ENCODE measurements at places on chromosomes 6 and 20. TPM values are rescaled to one million over a fixed set of nuclear protein-coding genes. Genes with fewer than 3 reads are reported as not detected.

GRCh38 chr6:169930799-169931198 lies 179.4 kb downstream of the ERMARD start:
- H3K4me3 ChIP-seq = no peak overlapping the region
- H3K27me3 ChIP-seq = no peaks in the 10 kb centered on the region
- H3K4me1 ChIP-seq = no peaks in the 10 kb centered on the region

- no peak for DNase-seq
- no peak overlapping the region for H3K27ac ChIP-seq
- H3K4me3 ChIP-seq = no peak overlapping the region
- no peaks in the 10 kb centered on the region for H3K27me3 ChIP-seq
- H3K36me3 ChIP-seq = no peaks in the 10 kb centered on the region
- no peaks in the 10 kb centered on the region for H3K4me1 ChIP-seq
These were observed 153.7 kb upstream of the RIPOR2 start for GRCh38 chr6:25089442-25089841.

Gene CRISP1
- not detected for total RNA-seq

DNA sequence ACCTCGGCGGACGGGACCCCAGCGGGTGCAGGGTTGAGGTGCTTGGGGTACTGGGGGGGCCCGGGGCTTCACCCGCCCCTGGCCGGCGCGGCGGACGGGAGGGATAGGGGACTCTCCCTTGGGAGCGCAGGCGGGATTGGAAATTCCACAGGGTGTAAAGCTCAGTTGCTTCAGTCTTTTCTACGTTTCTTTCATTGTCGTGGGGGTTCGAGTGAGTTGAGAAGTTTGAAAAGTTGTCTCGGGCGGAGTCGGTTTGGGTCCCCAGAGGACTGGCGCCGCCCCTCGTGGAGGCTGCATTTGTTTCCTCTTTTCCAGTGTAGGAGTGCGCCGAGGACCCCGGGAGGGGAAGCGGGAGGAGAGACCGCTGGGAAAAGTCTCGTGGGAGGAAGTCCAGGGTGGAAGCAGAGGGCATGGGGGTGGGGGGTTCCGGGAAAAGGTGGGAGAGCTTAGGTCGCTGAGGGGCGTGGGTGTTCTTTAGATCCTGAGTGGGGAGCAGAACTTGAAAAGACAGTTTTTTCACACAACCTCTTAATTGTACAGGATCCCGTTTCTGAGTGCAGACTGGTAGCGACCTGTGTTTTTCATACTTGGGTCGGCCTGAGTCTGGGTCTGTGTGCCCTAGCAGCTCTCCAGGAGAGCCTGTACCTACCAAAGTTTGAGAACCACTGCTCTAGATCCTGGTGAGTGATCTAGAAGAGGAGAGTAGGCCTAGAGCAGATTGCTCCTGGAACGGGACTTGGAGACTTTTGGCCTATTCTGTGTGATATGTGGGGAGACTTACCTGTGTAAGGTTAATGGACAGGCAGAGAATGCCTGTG lies 495 bp downstream of the FAM83B start:
- H3K4me3 ChIP-seq = peak overlapping the region; percentile 61
- peak; percentile 60 for DNase-seq
- peak overlapping the region; percentile 88 for H3K27ac ChIP-seq
- H3K4me1 ChIP-seq = no peaks in the 10 kb centered on the region

Gene FILIP1
- total RNA-seq = 0.57 TPM

- H3K4me3 ChIP-seq = no peak overlapping the region
- no peaks in the 10 kb centered on the region for H3K4me1 ChIP-seq
- no peak overlapping the region for H3K27ac ChIP-seq
- H3K36me3 ChIP-seq = no peaks in the 10 kb centered on the region
- no peak for DNase-seq
- no peaks in the 10 kb centered on the region for H3K27me3 ChIP-seq
These were observed 92.2 kb downstream of the CTNNBL1 start for GRCh38 chr20:37786043-37786442.

Gene PPP1R16B
- total RNA-seq = 2.1 TPM

Gene ABHD12
- total RNA-seq = 54.2 TPM

Gene SLC22A16
- 1.1 TPM for total RNA-seq

GRCh38 chr20:25280574-25281535 lies 33.0 kb downstream of the PYGB start:
- no peak overlapping the region for H3K4me3 ChIP-seq
- DNase-seq = no peak
- no peak overlapping the region for H3K27ac ChIP-seq

GRCh38 chr6:11496152-11497060 lies 41.1 kb upstream of the TMEM170B start:
- no peaks in the 10 kb centered on the region for H3K36me3 ChIP-seq
- H3K27ac ChIP-seq = no peak overlapping the region
- no peaks in the 10 kb centered on the region for H3K27me3 ChIP-seq
- peak; percentile 84 for DNase-seq
- H3K4me1 ChIP-seq = no peaks in the 10 kb centered on the region
- no peak overlapping the region for H3K4me3 ChIP-seq

Gene ZSCAN16
- 8.7 TPM for total RNA-seq

DNA sequence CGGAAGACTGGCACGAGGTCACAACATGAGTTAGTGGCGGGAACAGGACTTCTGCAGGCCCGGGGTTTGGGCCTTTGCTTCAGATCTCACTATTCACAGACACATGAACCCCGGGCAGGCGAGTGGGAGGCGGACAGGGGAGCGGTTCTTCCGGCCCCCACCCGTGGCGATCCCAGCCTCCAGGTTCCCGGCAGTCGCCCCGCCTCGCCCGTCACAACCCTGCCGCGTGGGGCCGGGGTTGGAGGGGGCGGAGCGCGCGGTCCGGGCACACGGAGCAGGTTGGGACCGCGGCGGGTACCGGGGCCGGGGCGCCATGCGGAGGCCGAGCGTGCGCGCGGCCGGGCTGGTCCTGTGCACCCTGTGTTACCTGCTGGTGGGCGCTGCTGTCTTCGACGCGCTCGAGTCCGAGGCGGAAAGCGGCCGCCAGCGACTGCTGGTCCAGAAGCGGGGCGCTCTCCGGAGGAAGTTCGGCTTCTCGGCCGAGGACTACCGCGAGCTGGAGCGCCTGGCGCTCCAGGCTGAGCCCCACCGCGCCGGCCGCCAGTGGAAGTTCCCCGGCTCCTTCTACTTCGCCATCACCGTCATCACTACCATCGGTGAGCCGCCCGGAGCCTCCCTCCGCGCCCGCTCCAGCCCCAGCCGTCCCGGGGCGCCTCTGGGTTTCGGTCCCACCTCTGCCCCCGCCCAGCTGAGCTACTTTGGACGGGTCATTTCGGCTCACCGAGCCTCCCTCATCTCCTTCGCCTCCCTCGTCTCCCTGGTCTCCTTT lies at the start of gene KCNK15:
Gene KCNK15 (plus strand): TSS at position 268 of the 769 bp plus-strand sequence. CDS start 46 bp downstream, at position 314.
- no peak within 1 kb of the TSS for H3K27ac ChIP-seq
- DNase-seq = no peak
- H3K4me3 ChIP-seq = peak within 1 kb of the TSS; percentile 56
- no peaks in the 10 kb centered on the region for H3K36me3 ChIP-seq
- H3K4me1 ChIP-seq = no peaks in the 10 kb centered on the region
- peaks cover 16% of the 10 kb centered on the region for H3K27me3 ChIP-seq

GRCh38 chr20:21190869-21191268 lies 65.0 kb downstream of the KIZ start:
- no peaks in the 10 kb centered on the region for H3K4me1 ChIP-seq
- no peaks in the 10 kb centered on the region for H3K36me3 ChIP-seq
- no peak for DNase-seq
- no peaks in the 10 kb centered on the region for H3K27me3 ChIP-seq

GRCh38 chr6:52176550-52176949 lies 9.6 kb upstream of the IL17A start:
- no peak for DNase-seq
- H3K4me3 ChIP-seq = no peak overlapping the region
- H3K27me3 ChIP-seq = no peaks in the 10 kb centered on the region
- H3K36me3 ChIP-seq = no peaks in the 10 kb centered on the region
- H3K27ac ChIP-seq = no peak overlapping the region

DNA sequence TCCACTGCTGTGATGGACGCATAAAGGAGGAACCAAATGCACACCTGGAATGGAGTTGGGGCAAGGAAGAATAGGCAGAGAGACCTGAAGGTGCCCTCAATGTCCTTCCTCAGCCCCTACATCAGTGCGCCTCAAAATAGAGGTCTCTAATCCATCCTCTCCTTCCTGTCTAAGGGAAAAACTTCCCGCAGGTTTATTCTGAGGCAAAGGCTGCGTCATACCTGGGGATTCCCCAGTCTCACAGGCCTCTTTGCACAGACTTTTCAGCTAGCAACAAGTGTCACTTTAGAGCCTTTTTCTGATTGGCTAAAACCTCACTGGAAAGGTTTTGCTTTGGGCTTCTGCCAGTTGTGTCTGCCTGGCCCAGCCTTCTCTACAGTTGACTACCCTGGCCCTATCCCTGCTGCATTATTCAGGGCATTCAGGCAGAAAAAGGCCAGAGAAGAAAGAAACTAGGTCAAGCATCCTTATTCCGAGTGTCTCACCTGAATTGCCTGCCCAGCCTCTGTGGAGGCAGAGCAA lies 1.8 kb upstream of the HLA-DQB1 start:
- no peak overlapping the region for H3K27ac ChIP-seq
- H3K27me3 ChIP-seq = no peaks in the 10 kb centered on the region
- DNase-seq = peak; percentile 45
- no peaks in the 10 kb centered on the region for H3K4me1 ChIP-seq
- H3K4me3 ChIP-seq = no peak overlapping the region

Gene MROH8
- total RNA-seq = 0.90 TPM

DNA sequence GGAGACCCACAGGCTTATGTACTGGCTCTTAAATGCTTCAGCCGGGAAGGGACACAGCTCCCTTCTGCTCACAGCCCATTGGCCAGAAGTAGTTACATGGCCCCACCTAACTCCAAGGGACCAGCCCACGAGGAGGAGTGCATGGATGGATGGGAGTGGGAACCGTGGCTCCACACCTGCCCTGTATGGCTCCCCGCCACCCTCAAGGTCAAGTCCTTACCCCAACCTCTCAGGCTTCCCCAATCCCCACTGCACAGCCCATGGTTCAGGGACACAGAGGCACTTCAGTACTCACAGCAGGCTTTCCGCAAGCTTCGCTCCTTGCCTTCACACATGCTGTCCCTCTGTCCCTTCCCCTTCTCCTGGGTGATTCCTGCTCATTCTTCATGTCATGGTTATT lies 137.9 kb upstream of the KCNG1 start:
- H3K27me3 ChIP-seq = no peaks in the 10 kb centered on the region
- no peak overlapping the region for H3K27ac ChIP-seq
- no peak for DNase-seq
- no peaks in the 10 kb centered on the region for H3K36me3 ChIP-seq
- no peaks in the 10 kb centered on the region for H3K4me1 ChIP-seq

DNA sequence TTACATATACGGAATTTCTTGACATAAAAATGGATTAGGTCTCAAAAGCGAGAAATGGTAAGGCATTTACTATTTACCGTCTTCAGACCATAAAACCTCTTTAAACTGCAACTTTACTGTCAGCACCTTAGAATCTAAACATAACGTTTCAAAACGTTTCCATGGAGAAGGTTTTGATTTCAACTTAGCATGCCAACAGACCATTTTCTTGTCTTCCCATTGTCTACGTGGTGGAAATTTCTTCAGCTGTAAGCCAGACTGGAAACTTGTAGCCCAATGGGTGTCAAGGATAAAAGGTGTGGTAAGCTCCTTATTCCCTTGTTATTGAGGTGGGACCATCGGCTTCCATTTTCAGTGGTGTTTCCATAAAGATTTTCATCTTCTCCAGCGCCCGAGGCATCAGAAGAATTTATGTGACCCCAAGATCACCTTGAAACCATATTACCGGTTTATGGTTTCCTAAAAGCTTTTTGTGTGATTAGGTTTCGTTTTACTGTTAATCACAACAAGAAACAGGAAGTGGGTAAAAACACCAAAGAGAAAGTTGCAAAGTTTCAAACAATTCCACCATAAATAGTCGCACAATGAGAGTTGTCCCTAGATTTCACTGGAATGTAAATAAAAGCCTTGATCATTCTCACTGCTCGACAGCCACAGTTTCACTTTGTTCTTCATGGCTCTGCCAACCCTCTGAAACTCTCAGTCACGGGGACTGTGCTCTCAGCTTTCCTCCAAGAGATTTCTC lies 63.0 kb upstream of the CD2AP start:
- no peaks in the 10 kb centered on the region for H3K27me3 ChIP-seq
- no peak for DNase-seq
- H3K36me3 ChIP-seq = no peaks in the 10 kb centered on the region
- peak overlapping the region; percentile 24 for H3K4me3 ChIP-seq

GRCh38 chr6:83062225-83062624 lies 3.4 kb downstream of the UBE3D start:
- H3K4me3 ChIP-seq = no peak overlapping the region
- no peaks in the 10 kb centered on the region for H3K27me3 ChIP-seq
- H3K4me1 ChIP-seq = no peaks in the 10 kb centered on the region
- no peak overlapping the region for H3K27ac ChIP-seq

- no peaks in the 10 kb centered on the region for H3K36me3 ChIP-seq
- H3K27me3 ChIP-seq = no peaks in the 10 kb centered on the region
- no peak for DNase-seq
- no peak overlapping the region for H3K27ac ChIP-seq
- no peak overlapping the region for H3K4me3 ChIP-seq
- no peaks in the 10 kb centered on the region for H3K4me1 ChIP-seq
These were observed 294.4 kb downstream of the SMOC2 start for GRCh38 chr6:168735268-168735949.

DNA sequence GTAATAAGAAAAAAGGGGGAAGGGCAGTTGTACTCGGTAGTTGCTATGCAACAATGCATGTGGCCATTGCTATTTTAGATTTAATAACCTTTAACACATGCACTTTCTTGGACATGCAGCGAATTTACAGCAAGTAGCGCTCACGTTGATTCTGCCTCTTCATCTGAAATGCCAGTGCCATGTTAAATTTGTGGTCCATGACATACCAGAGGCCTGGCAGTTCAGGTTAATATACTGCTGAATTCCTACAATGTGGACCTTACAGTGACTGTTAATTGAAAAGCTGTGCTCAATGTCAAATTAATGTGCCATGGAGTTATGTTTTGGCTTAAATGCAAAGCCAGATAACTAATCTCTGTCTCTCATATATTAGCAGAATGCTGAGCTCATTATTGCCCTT lies 699.7 kb downstream of the DOK5 start:
- H3K36me3 ChIP-seq = no peaks in the 10 kb centered on the region
- H3K4me1 ChIP-seq = no peaks in the 10 kb centered on the region
- H3K27me3 ChIP-seq = no peaks in the 10 kb centered on the region
- no peak overlapping the region for H3K27ac ChIP-seq

Gene LKAAEAR1
- not detected for total RNA-seq

GRCh38 chr6:157759028-157759427 lies 64.0 kb upstream of the SNX9 start:
- H3K4me1 ChIP-seq = peaks cover 10% of the 10 kb centered on the region
- H3K27me3 ChIP-seq = no peaks in the 10 kb centered on the region
- H3K27ac ChIP-seq = no peak overlapping the region
- DNase-seq = no peak
- H3K4me3 ChIP-seq = no peak overlapping the region
- no peaks in the 10 kb centered on the region for H3K36me3 ChIP-seq

Gene LPIN3
- total RNA-seq = 46.2 TPM

- no peaks in the 10 kb centered on the region for H3K4me1 ChIP-seq
- no peak overlapping the region for H3K4me3 ChIP-seq
- no peak overlapping the region for H3K27ac ChIP-seq
- DNase-seq = no peak
- H3K36me3 ChIP-seq = no peaks in the 10 kb centered on the region
- H3K27me3 ChIP-seq = no peaks in the 10 kb centered on the region
These were observed 545.4 kb upstream of the FLRT3 start for GRCh38 chr20:14882846-14883245.

GRCh38 chr6:3165631-3166534 lies 8.5 kb upstream of the TUBB2A start:
- no peak overlapping the region for H3K4me3 ChIP-seq
- DNase-seq = no peak
- no peaks in the 10 kb centered on the region for H3K4me1 ChIP-seq
- H3K27me3 ChIP-seq = no peaks in the 10 kb centered on the region
- no peak overlapping the region for H3K27ac ChIP-seq
